Fibroblast of skin of right biceps (primary cell): ENCODE measurements at places on chromosomes 2 and 18.

- DNase-seq, result peak; percentile 20
Observed at GRCh38 chr2:95323347-95324155, 26.4 kb downstream of the KCNIP3 start.

GRCh38 chr2:231160701-231161100, 35.9 kb upstream of the HTR2B start:
- peak; percentile 16 for DNase-seq

DNA sequence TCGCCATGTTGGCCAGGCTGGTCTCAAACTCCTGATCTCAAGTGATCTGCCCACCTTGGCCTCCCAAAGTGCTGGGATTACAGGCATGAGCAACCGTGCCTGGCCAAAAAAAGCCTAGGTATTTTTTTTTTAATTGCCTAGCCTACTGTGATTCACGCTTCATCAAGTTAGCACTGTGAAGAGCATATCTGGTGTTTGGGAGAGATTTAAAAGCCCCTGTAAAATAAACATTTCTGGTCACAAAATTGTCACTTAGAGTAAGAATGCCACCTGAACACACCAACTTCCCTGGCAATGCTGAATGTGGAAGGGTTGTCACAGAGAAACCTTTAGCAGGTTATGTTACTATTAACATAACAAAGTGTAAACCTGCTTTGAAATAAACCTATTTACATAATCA, 39.7 kb upstream of the CHAC2 start:
- no peak for DNase-seq

- peak; percentile 19 for DNase-seq
Observed at GRCh38 chr2:102301867-102302362, 9.4 kb upstream of the IL1RL1 start.

GRCh38 chr2:215784371-215784783, 229.0 kb downstream of the MREG start:
- DNase-seq, result peak; percentile 88
